NCI-H1417 treated with DMSO at 0.1 percent for 48 hours (cell line): ENCODE measurements at places on chromosomes 11 and 22.

- DNase-seq: no peak
These were observed 510.4 kb downstream of the BUD13 start for GRCh38 chr11:116262370-116262769.

DNA sequence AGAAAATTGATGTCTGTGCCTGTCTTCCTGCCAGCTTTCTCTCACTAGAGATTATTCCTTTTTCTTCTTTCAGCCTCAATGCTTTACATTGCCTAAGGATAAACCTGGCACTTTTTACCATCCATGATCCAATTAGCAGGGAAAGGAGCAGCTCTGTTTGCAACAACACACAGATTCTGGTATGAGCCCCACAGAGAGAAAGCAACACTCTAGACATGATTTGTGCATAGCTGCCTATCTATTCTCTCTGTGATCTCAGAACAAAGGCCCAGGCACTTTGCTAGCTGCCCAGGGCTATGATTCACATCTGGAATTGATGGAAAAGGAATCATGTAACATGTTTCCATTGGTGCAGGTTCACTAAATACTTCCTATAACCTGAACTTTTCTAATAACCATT lies 685.0 kb downstream of the ETS1 start:
- DNase-seq: no peak

DNA sequence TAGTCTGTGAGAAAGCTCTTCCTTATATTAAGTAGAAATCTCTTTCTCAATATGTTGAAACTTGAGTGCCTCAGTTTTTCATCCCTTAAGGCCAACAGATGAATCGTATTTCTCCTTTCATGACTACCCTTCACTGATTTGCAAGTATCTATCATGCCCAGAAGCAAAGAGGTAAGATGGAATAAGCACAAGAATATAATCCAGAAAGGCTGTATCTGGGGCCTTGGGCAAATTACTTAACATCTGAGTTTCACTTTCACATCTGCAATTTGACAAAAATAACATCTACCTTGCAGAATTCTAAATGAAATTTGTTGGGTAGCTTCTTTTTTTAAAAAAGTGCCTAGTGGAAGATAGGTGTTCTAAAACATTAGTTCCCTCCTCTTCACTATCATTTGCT lies 552.4 kb upstream of the ANO5 start:
- DNase-seq: no peak

GRCh38 chr11:37612146-37612545 lies 1014.1 kb upstream of the RAG2 start:
- DNase-seq: no peak

DNA sequence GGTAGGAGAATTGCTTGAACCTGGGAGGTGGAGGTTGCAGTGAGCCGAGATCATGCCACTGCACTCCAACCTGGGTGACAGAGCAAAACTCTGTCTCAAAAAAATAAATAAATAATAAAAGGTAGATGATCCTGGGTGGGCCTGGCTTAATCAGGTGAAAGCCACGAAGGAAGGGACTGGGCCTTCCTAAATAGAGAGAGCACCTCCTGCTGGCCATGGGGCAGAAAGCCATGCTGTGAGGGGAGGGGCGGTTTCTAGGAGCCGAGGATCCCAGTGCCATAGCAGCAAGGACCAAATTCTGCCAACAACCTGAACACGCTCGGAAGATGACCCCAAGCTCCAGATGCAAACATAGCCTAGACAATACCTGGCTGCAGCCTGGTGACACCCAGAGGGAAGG lies 24.5 kb upstream of the DGKZ start:
- DNase-seq: no peak

- DNase-seq: no peak
These were observed 7.7 kb downstream of the BLID start for GRCh38 chr11:122108192-122108799.

DNA sequence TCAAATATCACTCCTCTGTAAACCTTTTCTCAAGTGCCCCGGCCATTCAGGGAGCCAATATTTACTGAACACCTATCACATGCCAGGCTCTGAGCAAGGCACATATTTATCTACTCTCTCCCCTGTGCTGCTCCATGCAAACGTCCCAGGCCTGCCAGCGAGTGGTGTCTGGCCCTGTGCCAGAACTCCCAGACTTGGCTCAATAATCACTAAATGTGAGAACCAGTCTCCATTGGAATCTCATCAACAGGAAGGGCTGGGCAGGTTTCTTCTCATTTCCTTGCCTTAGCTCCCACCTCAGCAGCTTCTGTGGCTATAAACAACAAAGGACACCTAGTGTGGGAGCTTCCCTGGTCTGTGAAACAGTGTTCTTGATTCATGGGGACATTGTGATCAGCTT lies 21.7 kb downstream of the RASSF10 start:
- no peak for DNase-seq

DNA sequence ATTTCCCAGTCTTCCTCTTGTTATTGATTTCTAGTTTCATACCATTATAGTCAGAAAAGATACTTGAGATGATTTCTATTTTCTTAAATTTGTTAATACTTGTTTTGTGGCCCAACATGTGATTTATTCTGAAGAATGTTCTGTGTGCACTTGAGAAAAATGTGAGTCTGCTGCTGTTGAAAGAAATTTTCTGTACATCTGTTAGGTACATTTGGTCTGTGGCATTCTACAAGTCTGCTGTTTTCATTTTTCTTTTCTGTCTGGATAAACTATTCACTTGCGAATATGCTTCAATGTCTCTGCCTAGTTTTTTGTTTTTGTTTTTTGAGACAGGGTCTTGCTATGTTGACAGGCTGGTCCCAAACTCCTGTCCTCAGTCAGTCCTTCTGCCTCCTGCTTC lies 26.4 kb upstream of the LUZP2 start:
- DNase-seq: no peak

DNA sequence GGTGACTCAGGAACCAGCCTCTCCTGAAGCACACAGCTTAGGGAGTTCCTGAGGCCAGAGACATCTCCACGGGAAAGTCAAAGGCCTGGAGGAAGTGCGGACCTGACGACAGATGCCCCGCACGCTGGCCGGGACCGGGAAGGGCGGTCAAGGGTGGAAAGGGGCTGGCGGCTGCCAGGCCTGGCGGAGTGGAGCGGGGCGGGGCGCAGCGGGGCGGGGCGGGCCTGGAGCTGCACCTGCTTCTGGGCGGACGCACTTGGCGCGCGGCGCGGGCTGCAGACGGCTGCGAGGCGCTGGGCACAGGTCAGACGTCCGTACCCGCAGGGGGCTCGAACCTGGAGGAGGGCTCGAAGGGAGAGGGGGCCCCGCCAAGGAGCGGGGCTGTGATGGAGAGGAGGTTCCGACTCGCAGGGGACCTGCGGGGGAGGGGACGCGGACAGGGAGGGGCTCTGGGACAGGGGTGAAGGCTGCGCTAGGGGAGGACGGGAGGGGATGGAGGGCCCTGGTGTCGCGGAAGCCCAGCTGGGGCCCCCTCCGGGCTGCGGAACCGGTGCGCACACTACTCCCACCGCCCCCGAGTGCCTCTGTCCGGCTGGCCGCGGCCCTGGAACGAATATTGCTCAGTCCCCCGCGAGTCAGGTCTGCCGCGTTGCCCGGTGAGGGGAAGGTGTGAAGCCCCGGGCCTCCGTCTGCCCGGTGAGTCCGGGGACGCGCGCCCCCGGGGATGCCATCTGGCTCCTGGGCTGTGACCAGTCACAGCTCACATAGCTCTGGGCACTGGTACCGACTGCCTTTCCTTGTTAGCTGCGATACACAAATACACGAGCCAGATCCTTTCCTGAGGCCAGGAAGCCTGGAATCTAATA lies at the start of gene TMEM45B:
TSS of gene TMEM45B (plus strand) at position 253 of the 866 bp plus-strand sequence. CDS start 36,635 bp downstream, outside the sequence.
- peak; percentile 30 for DNase-seq

GRCh38 chr11:3002351-3002861 lies 10.3 kb upstream of the NAP1L4 start:
- no peak for DNase-seq

DNA sequence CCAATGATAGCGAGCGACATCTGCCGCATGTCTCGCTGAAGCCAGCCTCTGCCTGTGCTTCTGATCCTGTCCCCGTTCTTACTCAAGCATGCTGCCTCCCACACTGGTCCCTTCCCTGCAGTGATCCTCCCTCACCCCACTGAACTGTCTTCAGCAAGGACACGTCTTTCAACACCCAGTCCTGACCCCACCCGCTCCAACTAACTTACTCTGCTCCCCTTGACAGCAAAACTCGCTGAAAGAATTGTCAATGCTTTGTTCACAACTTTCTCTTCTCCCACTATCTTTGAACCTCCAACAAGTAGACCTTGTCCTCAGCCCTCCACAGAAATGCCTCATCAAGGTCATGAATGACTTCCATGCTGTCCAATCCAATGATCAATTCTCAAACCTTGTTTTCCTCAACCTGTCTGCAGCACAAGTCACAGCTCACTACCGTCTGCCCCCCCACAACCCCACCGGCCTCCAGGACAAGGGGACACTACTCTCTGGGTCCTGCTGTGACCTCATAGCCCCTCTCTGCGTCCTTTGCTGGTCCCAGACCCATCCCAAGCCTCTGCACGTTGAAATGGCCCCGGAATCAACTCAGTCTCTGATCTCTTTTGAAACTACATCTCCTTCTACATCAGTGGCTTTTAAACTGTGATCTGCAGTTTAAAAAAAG lies 108.0 kb downstream of the MICAL3 start:
- DNase-seq: no peak

DNA sequence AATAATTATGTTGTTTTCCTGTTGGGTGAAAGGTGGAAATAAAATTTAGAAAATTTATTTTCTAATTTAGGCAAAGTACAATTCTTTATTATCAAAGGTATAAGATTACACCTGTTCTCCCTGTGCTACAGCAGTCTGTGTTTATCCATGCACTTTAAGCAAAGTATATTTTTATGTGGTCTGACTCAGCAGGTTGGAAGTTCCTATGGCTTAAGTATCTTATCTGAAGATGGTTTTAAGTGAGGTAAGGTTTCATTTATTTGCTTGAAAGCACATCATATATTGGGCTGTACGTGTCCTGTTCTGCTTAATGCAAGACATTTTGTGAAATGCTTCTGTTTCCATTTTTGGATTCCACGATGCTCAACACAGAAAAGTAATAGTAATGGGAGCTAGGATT lies 14.6 kb downstream of the PPME1 start:
- no peak for DNase-seq

GRCh38 chr22:28244757-28245156 lies 325.7 kb upstream of the PITPNB start:
- DNase-seq: no peak

- DNase-seq: no peak
These were observed 262.1 kb downstream of the DDX10 start for GRCh38 chr11:108926841-108927577.

GRCh38 chr11:3834664-3835461 lies 5.9 kb downstream of the RHOG start:
- DNase-seq: no peak

GRCh38 chr11:3148990-3149851 lies 15.9 kb downstream of the OSBPL5 start:
- DNase-seq: no peak

DNA sequence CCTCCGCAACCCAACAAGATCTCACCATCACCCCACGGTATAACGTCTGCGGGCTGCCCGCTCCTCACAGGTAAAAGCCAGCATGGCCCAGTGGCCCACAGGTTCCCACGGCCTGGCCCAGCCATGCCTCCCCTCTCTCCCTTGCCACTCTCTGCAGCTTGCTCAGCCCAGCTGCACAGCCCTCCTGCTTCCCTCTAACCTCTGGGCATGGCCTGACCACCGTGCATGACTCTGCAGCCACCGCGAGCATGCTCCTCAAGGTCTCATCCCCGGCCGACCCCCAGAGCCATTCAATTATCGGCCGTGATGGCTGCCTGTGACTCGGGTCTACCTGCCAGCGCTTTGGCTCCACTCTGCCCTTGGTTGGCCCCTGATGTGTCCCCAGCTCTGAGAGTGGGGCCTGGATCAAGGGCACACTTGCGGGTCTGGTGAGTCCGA lies 185.5 kb downstream of the CTTN start:
- no peak for DNase-seq

GRCh38 chr11:32820497-32820896 lies 9.2 kb upstream of the PRRG4 start:
- DNase-seq: no peak

DNA sequence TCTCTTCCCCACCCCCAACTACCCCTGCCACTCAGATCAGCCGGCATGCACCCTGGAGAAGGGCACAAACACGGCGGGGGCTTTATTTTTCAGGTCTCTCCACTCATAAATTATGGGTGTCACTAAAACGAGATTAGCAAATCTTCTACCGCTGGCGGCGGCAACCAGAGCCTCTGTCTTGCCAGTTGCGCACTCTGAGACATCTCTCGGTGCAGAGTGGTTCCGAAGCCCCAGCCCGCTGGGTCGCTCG lies 125.3 kb upstream of the C11orf58 start:
- no peak for DNase-seq

GRCh38 chr11:118339281-118339961 lies 3.1 kb downstream of the CD3D start:
- DNase-seq: no peak

DNA sequence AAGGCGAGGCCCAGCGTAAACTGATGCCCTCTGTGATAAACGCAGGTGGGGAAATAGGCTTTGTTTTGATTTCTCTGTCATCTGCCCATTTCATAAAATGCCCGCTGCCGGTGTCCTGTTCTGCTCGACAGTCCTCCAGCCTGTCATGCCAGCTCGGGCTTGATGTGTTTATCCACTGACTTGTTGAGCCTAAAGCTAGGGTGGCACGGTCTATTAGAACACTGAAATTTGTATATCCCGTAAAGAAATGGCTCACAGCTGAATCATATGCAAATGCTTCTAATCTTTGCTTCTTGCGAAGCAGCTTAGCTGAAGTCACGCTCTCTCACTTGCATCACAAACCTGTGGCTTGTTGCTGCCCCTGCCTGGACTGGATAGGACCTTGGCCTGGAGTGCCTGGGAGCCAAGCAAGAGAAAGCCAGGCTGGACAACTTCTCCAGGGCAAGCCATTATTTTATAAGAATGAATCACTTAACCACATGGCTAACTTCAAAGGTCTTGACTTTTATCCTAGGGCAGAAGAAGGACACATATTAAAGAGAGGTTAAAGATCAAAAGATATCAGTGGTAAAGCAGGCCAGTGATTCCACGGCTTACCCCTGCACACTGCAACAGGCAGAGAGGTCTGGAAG lies 33.1 kb downstream of the EHF start:
- no peak for DNase-seq

GRCh38 chr11:120064341-120064740 lies 73.6 kb downstream of the TRIM29 start:
- no peak for DNase-seq

- no peak for DNase-seq
These were observed 306.8 kb downstream of the CNTN5 start for GRCh38 chr11:99327527-99327926.
